Tibial artery (tissue), 4 donors: ENCODE measurements at places on chromosomes 6 and 20.

DNA sequence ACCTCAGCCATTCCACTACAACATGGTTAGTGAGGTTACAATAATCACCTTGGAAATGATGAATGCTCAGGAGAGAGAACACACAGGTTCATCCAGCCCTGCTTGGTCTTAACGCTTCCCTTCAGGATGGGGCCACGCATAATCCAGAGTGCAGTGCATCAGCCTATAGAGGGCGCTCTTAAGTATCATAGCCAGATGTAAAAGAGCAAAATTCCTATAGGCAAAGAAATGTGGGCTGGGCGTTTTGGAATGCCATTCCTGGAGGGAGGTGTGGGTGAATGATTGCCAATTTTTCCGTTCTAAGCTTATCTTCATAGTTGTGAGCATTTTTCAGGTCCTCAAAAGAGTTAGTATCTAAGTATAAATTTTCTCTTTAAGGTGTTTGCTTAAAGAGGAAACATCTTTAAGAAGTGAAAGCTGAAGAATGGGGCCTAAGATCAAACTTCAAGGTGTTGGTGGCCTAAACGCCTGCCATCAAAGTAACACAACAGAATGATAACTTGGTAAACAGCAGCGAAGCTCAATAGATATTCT lies 1.8 kb downstream of the RIPOR2 start:
- H3K4me3 ChIP-seq: no peak overlapping the region
- H3K36me3 ChIP-seq: no peaks in the 10 kb centered on the region
- H3K27ac ChIP-seq: no peak overlapping the region
- no peak for DNase-seq

DNA sequence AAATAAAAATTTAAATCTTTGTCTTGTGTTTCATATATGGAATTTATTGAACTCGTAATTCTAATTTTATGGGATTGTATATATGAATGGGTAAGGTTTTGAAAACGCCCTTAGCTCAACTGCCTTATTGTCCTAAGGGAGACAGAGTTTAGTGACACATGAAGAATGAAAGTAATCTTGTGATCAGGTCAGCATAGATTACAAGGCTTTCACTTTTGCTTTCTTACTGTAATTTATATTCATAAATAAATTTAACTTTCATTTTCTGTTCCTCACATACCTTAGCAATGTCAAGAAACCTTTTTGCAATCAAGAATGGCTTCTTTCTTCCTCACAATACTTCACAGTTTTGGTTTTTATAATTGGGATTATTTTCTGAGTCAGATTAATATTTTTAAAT lies 14.4 kb downstream of the KPNA5 start:
- no peak for DNase-seq
- no peaks in the 10 kb centered on the region for H3K27me3 ChIP-seq
- peaks cover 2% of the 10 kb centered on the region for H3K36me3 ChIP-seq
- H3K27ac ChIP-seq: no peak overlapping the region

DNA sequence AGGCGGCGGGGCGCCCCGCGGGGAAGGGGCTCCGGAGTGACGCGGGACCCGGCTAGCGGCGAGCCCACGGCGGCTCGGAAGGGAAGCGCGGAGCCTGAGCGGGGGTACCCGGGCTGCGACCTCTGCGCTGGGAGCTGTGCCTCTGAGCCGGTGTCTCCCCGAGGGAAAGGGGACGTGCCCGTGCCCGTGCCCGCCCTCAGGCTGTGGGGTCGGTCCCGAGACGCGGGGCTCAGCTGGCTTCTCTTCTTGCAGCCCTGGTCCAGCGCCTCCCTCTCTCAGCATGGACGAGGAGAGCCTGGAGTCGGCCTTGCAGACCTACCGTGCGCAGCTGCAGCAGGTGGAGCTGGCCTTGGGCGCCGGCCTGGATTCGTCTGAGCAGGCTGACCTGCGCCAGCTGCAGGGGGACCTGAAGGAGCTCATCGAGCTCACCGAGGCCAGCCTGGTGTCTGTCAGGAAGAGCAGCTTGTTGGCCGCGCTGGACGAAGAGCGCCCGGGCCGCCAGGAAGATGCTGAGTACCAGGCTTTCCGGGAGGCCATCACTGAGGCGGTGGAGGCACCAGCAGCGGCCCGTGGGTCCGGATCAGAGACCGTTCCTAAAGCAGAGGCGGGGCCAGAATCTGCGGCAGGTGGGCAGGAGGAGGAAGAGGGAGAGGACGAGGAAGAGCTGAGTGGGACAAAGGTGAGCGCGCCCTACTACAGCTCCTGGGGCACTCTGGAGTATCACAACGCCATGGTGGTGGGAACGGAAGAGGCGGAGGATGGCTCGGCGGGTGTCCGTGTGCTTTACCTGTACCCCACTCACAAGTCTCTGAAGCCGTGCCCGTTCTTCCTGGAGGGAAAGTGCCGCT lies 686 bp downstream of the ZGPAT start:
- no peaks in the 10 kb centered on the region for H3K27me3 ChIP-seq
- no peak for DNase-seq
- H3K36me3 ChIP-seq: peaks cover 40% of the 10 kb centered on the region
- peak overlapping the region; percentile 82 for H3K4me3 ChIP-seq
- H3K4me1 ChIP-seq: no peaks in the 10 kb centered on the region

DNA sequence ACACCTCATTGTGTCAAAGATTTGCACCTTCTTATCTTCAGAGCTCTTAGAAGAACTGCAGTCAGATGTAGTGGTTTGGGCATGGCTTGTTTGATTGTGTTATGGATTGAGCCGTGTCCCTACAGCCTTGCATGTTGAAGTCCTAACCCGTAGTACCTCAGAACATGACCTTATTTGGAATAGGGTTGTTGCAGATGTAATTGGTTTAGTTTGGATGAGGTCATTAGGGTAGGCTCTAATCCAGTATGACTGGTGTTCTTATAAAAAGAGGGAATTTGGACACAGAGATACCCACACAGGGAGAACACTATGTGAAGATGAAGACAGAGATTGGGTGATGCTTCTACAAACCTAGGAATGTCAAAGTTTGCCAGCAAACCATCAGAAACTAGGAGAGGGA lies 35.4 kb upstream of the PHACTR2 start:
- no peaks in the 10 kb centered on the region for H3K4me1 ChIP-seq
- H3K27ac ChIP-seq: no peak overlapping the region
- no peaks in the 10 kb centered on the region for H3K36me3 ChIP-seq
- H3K4me3 ChIP-seq: no peak overlapping the region
- no peaks in the 10 kb centered on the region for H3K27me3 ChIP-seq

DNA sequence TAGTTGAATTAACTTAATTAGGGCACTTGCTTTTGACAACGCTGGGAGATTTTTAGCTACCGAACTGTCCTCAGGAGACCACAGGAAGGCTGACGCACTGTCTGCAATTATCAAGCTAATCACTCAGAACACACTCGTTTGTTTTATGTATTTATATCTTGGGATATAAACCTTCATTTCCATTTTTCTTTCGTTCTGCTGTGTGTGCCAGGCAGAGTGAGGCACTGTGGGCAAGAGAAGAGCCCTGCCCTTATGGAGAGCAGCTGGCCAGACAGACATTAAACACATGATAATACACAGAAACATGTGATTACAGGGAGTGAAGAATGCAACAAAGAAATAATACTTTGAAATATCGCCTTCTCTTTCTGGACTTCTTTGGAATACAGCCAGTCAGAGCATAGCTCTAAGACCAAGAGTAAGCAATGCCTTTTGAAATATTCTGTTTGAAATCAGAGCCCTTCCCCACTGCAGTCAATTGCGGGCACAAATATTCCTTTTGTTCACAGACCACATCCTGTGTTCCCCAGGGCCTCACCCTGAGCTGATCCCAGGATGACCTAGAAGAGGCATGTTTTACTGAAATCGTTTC lies 96.8 kb downstream of the ANKRD60 start:
- no peak overlapping the region for H3K4me3 ChIP-seq
- H3K36me3 ChIP-seq: no peaks in the 10 kb centered on the region

DNA sequence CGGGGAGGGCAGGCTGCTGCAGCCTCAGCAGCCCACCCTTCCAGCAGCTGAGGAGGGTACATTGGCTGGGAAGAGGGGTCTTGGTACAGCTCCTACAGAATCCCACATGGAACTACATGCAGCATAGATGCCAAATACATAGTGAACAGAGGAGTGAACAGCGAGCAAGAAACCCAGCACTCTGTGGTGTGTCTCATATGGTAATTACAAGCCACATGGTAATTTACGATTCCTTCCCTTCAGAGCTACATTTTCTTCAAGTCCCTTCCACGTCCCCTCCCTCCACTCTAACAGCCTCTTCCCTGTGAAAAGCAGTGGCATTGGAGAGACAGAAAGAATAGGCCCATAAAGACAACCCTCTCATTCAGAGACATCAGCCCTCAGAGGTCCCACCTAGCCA lies 167.7 kb downstream of the SYNDIG1 start:
- H3K36me3 ChIP-seq: no peaks in the 10 kb centered on the region
- H3K4me3 ChIP-seq: no peak overlapping the region
- H3K27ac ChIP-seq: no peak overlapping the region
- H3K4me1 ChIP-seq: no peaks in the 10 kb centered on the region
- DNase-seq: no peak
- H3K27me3 ChIP-seq: no peaks in the 10 kb centered on the region

DNA sequence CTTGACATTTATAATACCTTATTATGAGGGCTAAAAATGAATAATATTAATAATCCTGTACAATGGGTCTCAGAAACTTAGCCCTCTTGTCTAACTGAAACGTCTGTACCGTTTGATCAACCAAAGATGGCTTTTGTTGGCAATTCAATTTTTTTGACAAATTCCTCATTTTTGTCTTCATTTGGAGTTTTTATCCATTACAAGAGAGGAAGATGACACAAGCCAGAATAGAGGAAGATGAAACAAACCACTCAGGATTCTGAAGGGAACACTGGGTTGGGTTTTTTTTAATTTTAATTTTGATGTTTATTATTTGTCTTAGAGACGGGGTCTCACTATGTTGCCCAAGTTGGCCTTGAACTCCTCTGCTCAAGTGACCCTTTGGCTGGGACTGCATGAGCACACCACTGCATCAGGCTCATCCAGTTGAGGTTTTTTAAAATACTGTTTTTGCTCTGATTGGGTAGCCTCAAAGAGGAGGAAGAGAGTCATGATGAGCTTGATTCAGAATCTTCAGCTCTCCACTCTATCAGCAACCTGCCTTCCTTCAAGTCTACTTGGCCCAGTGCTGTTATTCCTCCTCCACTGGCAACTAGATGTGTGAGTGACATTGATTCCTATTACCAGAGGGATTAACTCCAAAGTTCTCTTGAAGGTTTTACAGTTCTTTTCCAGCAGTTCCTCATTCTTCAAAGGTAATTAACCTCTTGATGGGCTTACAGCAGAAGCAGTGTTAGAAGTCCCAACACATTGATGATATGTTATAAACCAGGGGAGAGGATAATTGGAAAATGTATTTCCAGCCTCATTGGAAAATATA lies 71.3 kb downstream of the ATXN1 start:
- no peaks in the 10 kb centered on the region for H3K36me3 ChIP-seq
- no peaks in the 10 kb centered on the region for H3K27me3 ChIP-seq
- H3K27ac ChIP-seq: no peak overlapping the region
- DNase-seq: no peak
- no peaks in the 10 kb centered on the region for H3K4me1 ChIP-seq

DNA sequence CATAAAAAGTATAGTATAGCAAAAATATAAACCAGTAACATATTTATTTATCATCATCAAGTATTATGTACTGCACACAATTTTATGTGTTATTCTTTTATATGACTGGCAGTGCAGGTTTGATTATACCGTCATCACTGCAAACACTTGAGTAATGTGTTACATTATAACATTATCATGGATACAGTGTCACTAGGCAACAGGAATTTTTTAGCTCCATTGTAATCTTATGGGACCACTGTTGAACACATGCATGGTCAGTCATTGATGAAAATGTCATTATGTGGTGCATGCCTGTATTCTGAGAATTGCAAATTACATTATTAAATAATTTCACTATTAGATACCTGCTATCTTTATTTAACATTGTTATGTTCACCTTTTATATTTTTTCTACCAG lies 29.1 kb upstream of the OR2J2 start:
- no peak overlapping the region for H3K4me3 ChIP-seq
- H3K36me3 ChIP-seq: no peaks in the 10 kb centered on the region
- H3K27me3 ChIP-seq: no peaks in the 10 kb centered on the region
- H3K27ac ChIP-seq: no peak overlapping the region
- DNase-seq: no peak
- no peaks in the 10 kb centered on the region for H3K4me1 ChIP-seq

DNA sequence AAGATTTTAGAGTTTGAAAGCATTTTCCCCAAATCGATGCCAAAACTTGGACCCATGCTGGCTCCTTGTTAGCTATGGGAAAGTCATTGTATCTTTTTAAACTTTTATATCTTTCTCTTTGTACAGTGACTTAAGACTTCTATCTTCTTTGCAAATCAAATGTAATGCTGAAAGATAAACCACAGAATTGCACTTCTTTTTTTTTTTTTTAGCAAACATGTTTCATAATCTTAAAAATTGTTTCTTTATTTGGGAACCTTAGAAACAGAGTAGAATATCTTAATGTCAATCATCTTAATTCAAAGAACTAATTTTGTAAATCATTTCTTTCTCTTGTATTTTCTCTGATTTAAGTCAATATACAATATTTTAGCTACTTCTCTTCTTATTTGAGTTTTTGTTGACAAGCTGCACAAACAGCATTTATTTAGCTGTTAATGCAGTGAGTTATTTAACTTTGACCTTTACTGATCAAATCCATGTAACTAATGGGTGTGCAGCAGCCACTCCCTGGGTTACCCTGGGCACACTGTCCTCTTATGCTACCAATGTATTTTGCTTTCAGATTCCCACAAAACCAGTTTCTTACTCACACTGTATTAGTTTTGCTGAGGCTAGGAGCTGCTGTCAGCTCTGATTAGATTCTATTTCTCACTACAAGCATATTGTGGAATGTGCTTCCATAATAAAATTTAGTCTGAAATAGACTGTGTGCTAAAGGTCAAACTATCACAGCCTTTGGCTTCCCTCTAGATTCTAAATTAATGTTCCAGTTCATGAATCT lies 279.6 kb downstream of the ADGB start:
- H3K36me3 ChIP-seq: no peaks in the 10 kb centered on the region
- H3K4me3 ChIP-seq: no peak overlapping the region
- H3K27ac ChIP-seq: no peak overlapping the region
- no peak for DNase-seq
- no peaks in the 10 kb centered on the region for H3K27me3 ChIP-seq

DNA sequence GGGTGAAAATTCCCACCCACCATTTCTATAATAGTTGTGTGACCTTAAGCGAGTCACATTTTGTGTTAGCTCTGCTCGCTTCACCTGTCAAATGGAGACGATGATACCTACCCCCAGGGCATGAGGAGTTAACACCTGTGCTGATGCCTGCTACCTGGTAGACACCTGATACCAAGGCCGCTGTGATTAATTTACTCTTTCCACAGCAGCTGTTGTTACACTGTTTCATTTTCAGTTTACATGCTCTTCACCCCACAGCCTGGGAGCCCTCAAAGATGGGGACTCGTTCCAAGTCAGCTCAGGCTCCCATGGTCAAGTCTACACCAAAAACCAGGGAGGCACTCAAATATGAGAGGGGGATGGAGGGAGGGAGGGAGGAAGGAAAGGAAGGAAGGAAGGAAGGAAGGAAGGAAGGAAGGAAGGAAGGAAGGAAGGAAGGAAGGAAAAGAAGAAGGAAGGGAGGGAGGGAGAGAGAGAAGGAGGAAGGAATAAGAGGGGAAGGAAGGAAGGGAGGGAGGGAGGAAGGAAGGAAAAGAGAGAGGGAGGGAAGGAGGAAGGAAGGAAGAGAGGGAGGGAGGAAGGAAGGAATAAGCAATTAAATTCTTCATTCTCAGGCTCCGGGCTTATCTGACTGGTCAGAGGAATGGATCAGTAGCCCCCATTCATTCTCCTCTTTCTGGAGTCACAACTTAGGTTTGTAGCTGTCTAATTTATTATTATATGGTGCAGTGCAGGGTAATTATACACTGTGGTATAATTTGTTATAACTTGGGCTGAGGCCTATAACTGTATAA lies 40.9 kb downstream of the PDYN start:
- no peaks in the 10 kb centered on the region for H3K27me3 ChIP-seq
- H3K4me3 ChIP-seq: no peak overlapping the region
- H3K36me3 ChIP-seq: no peaks in the 10 kb centered on the region
- no peak overlapping the region for H3K27ac ChIP-seq
